Activated CD4-positive, CD25-positive, alpha-beta regulatory T cell treated with anti-CD3 and anti-CD28 coated beads, Interleukin-2, amount 50 U/mL, for 16 hours (primary cell): ENCODE measurements at places on chromosomes 12 and 14.

GRCh38 chr12:45703942-45704341 lies 25.6 kb upstream of the ARID2 start:
- no peak for DNase-seq

DNA sequence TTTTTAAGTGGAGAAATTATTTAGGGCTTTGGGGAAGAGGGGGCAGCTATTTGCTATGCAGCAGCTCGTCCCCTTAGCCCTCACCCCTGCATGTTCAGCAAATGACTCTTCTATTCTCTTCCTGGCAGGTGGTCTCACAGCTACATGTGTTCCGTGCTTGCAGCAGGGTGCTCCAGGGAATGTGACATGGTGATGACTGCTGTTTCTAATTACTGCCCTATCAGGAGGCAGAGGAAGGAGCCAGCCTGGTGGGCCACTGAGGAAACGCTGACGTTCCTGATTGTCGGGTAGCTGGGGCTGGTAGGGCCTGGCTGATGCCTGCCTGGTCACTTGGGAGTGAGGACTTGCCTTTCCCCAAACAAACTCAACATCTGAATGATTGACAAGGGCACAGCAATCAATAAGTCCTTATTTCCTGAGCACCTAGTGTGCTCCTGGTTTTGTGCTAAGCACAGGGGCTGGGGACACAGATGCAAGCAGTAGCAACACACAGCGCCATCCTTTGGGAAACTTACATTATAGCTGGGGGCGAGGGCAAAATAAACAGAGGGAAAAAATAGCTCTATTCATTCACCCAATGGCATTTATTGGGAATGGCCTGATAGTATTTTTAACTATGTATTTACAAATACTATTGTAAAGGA lies 377.8 kb downstream of the FUT8 start:
- no peak for DNase-seq

DNA sequence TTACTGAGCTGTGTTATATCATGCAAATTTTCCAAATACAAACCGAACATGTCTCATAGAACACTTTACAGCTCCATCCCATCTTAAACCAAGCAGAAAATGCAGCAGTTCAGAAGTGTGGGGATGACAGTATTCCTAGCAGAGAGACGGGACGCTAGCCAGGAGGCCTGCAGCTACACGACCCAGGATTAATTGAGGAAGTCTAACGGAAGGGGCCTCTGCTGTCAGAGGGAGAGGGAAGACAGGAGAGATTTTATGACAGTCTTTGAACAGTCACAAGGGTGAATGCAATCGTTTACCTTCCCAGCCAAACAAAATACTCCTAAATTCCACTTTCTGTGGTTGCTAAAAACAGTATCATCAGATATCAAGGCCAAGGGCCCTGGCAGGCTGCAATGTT lies 261.9 kb downstream of the TMEM132D start:
- no peak for DNase-seq

DNA sequence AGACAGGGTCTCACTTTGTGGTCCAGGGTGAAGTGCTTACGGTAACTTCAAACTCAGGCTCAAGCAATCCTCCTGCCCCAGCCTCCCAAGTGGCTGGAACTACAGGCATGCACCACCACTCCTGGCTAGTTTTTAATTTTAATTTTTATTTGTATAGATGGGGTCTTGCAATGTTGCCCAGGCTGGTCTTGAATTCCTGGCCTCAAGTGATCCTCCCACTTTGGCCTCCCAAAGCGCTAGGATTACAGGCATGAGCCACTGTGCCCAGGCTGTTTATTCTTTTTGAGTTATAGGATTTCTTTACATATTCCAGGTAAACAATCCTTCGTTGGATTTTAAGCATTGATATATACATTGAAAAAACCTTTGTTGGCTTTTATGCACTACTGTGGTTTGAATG lies 26.7 kb downstream of the SOCS2 start:
- no peak for DNase-seq

GRCh38 chr12:104055686-104056388 lies 5.8 kb upstream of the GLT8D2 start:
- no peak for DNase-seq

DNA sequence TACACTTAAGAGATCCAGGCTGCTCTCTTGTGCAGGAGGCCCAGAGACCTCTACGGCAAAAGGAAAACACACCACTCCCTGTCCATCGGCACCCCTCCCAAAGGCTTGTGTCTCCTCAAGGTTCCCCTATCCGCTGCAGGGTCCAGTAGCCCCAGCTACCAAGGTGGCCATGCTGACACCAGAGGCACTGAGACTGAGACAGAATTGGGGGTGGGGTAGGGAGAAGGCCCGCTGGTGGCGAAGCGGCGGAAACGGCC lies 590 bp downstream of the DDIT3 start:
- DNase-seq: no peak
